ENCODE measurements at places on chromosomes 7 and 10.

GRCh38 chr10:110698782-110699201, 54.7 kb downstream of the RBM20 start:
- DNase-seq, result no peak

DNA sequence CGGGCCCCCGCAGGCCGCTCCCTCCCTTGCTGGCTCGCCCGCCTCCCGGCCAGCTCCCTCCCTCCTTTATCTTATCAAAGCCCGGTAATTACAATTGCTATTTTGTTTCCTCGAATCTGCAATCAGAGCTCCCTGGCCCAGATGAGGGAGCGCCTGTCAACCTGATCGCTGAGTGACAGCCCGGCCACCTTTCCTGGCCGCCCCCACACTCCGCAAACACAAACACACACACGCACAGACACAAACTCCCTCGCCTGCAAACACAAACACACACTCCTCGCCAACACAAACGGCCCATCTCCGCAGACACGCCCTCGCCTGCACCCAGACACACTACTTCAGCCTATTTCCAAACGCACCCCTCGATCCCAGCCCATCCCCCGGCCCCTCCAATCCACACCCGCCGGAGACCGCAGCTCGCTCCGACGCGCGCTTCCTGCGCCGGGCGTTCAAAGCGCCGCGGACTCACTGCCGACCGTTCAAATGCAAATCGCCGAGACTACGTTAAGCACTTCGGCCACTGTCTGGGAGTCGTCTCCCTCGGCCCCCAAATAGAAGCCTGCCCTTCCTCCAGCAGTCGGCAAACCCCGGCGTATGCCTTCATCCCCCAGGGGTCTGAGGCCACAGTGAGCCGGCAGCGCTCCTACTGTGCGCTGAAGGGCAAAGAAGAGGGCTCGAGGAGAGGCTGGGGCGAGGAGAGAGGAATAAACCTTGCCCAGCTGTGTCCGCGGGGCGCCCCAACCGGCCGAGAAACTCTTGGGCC, 3.0 kb upstream of the FGF8 start:
- no peak for DNase-seq

- DNase-seq, result no peak
Measured at GRCh38 chr7:92639966-92640365, 49.8 kb upstream of the FAM133B start.

DNA sequence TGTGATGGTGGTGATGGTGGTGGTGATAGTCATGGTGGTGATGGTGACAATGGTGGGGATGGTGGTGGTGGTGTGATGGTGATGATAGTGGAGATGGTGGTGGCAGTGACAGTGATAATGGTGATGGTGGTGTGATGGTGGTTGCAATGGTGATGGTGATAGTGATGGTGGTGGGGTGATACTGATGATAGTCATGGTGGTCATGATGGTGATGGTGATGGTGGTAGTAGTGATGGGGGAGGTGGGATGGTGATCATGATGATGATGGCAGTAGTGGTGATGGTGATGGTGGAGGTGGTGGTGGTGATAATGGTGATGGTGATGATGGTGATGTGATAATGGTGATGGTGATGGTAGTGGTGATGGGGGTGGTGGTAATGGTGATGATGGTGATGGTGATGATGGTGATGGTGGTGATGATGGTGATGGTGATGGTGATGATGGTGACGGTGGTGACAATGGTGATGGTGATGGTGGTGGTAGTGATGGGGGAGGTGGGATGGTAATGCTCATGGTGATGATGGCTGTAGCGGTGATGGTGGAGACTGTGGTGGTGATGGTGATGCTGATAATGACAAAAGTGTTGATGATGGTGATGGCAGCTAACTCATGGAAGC, 4.7 kb upstream of the PWWP2B start:
- no peak for DNase-seq

- DNase-seq, result no peak
Measured at GRCh38 chr7:157271991-157272324, 64.8 kb upstream of the DNAJB6 start.

DNA sequence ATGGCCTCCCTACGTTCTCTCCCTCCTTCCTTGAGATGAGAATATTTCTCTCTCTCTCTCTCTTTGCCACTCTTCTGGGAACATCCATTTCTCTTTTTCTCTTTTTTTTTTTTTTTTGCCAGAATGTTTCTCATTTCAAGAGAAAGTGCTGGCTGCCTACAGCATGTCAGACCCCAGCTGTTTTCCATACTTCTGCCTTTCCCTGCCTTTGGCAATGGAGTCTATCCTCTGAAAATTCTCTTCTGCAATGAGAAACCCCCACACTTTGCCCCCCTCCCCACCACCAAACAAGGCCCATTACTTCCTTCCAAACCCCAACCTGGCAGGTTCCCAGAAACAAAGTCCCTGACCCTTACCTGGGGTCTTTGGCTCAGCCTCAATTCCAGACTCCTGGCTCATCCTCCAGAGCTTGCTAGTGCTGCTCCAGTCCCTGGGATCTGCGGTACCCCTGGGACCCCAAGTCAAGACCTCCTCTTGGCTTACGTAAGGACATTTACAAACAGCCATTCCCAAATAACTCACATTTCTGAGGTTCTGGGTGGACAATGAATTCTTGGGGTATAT, 17.4 kb upstream of the CCL26 start:
- DNase-seq, result no peak

- no peak for DNase-seq
Measured at GRCh38 chr10:62842983-62843382, 26.8 kb upstream of the EGR2 start.

DNA sequence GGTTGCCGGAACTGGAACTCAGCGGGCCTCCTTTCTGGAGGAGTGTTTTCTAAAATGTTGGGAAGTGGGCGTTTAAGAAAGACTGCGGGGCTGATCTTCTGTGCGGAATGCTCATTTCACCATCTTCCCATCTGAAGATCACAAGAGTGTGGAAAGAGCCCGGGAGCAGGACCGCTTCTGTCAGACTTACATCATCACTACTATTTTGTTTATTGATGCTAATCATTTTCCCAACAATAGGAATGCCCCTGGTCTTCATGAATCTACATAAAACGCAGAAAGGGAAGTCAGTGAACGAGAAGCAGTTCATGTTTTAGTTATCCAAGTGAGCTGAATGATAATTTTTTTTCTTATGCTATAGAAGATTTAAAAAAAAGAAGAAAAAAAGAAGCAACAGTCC, 447.8 kb upstream of the MKI67 start:
- no peak for DNase-seq

- no peak for DNase-seq
Measured at GRCh38 chr7:51785876-51786275, 469.3 kb upstream of the COBL start.

DNA sequence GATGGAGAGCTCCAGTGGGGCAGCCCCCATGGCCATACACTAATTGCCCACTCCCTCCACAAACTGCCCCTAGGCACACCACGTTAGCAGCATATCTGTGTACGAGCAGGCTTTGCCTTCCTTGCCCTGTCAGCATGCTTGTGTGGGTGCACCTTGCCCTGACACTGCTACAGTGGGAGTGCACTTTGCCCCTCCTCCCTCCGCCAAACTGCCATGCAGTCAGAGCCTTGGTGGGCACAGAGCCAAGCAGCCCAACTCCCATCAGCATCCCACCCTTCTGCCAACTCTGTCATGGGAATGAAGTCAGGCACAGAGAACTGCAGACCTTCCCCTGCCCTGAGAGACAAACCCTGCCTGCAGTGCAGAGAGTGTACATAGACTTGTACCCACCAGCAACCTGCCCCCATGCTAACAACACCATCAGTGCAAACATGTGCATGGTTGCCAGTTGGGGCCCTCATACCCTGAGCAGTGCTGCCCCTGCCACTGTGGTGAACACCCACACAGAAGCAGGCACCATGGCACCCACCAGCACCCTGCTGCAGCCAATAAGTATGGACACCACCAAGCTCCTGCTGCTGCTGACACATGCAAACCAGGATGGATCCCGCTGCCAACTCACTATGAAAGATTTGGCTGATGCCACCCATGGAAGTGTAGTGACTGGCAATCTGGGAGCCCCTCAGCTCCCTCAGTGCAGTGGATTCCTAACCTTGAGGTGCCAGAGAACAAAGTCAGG, 1197.7 kb upstream of the CELF2 start:
- no peak for DNase-seq

- DNase-seq, result no peak
Measured at GRCh38 chr7:22589641-22590201, 89.7 kb upstream of the STEAP1B start.

DNA sequence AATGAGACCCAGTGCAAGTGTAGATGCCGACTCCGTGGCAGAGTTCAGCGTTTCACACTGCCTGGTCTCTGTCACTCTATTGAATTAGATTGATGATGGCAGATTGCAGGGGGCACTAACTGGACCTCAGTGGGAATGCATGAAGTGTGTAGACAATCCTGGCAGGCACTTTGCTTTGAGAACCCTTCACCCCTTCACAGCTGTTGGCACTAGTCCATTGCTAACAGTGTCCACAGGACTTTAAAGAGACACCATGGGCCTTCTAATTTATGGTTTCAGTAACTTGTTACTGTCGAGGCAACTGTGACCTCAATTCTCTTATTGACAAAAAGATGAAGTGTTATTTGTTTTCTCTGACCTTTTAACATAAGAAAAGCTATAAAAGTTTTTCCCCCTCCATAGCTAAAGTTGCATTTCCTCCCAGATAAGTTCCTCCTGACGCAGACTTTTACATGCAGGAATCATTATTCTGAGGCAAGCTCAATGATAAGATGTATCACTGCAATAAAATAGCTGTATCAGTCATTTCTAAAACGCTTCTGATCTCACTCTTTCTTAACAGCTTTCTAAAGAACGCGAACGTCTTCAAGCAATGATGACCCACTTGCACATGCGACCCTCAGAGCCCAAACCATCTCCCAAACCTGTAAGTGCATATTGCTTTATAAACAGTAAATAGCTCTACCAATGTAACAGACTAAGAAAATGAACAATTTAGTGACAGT, 238.9 kb downstream of the FOXP2 start:
- DNase-seq, result no peak

- no peak for DNase-seq
Measured at GRCh38 chr7:28032738-28033380, 147.7 kb downstream of the JAZF1 start.

DNA sequence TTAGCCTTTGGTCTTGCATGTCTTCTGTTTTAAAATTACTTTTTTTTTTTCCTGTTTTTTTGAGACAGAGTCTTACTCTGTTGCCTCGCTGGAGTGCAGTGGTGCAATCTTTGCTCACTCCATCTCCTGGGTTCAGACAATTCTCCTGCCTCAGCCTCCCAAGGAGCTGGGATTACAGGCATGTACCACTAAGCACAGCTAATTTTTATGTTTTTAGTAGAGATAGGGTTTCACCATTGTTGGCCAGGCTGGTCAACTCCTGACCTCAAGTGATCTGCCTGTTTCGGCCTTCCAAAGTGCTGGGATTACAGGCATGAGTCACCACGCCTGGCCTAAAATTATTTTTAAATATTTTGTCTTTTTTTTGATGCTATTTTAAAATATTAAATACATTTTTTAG, 38.5 kb downstream of the MLLT10 start:
- no peak for DNase-seq

DNA sequence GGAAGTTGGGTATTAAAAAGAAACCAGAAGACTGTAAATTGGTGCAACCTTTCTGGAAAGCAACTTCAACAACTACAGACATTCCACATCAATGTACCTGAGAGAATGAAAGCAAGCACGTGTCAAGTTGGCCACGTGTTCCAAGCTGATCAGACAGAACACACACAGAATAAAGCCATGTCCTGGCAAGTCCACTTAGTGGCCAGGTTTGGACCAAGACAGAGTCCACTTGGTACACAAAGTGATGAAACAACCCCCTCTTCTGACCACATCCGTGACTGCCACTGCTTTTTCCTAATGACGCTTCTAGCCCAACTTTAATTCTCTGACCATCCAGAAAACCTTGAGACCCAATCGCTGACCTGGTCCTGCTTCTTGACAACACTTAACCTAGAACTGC, 109.4 kb downstream of the ABLIM1 start:
- DNase-seq, result no peak

DNA sequence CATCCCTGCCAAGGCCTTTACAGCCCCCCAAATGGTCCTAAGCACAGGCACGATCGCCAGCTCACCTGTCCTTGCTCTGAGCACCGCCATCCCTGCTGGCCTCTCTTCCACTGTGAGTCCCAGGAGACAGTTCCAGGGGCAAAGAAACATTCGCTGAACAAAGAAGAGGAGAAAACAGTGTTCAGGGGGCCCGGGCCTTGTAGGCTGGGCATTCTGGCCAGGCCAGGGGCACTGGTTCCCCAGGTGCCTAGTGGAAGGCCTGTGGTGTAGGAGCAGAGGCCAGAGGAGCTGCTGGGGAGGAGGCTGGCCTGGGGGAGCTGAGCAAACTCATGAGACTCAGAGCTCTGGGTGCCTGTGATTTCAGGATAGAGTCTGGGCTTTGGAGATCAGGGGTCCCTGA, 22.6 kb downstream of the AQP1 start:
- DNase-seq, result no peak

- no peak for DNase-seq
Measured at GRCh38 chr10:46218921-46219320, 67.9 kb upstream of the ANTXRL start.

GRCh38 chr7:47492716-47493325, 89.1 kb downstream of the TNS3 start:
- no peak for DNase-seq

GRCh38 chr10:104056619-104057273, 28.9 kb downstream of the COL17A1 start:
- DNase-seq, result no peak

GRCh38 chr10:34824870-34825269, 9.8 kb upstream of the PARD3 start:
- DNase-seq, result no peak

GRCh38 chr10:6978187-6978627, 398.1 kb upstream of the PRKCQ start:
- DNase-seq, result no peak

DNA sequence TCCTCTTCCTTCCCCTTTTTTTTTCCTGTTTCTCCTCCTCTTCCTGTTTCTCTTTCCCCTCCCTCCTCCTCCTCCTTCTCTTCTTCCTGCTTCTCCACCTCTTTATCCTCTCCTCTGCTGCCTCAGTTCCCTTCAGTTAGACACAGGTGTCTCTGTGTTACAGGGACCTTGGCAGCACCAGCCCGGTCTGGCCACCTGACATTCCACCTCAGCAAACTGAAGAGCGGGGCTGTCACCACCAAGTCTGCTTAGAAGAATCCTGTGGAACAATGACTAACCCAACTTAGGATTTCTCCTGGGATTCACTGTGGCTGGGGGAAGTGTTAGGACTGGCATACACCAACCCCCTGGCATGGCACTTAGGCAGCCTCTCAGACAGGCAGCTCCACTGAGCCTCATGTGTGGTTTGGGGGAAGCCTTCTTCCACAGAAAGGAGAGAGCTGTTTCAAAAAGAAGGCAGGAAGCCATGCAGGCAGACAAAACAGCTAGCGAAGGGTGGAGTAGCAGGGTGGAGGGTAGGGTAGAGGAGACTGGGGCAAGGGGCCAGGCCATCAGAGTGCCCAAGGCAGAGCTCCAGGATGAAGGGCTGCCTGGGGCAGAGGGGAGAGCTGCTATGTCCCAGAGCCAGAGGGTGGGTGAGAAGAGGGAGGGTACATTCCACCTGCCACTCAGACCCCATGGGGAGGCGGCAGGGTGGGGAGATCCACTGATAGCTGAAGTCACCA, 13.2 kb upstream of the GDF10 start:
- DNase-seq, result no peak

Measured in stimulated activated CD4-positive, alpha-beta T cell treated with anti-CD3 and anti-CD28 coated beads, Interleukin-12 subunit alpha, Interleukin-12 subunit beta, amount 100 ng/mL, for 24 hours (primary cell).